Activated T-cell treated with anti-CD3 and anti-CD28 coated beads, Interleukin-2, amount 50 U/mL, for 1 hour (primary cell): ENCODE measurements at places on chromosomes 16 and 17.

GRCh38 chr16:684961-685696 is 995 bp upstream of the JMJD8 start:
- DNase-seq: no peak

- DNase-seq: peak; percentile 63
Measured at GRCh38 chr17:76139801-76140660, 1.0 kb downstream of the FOXJ1 start.

GRCh38 chr16:30738984-30739951 is 9.0 kb upstream of the PHKG2 start:
- no peak for DNase-seq

DNA sequence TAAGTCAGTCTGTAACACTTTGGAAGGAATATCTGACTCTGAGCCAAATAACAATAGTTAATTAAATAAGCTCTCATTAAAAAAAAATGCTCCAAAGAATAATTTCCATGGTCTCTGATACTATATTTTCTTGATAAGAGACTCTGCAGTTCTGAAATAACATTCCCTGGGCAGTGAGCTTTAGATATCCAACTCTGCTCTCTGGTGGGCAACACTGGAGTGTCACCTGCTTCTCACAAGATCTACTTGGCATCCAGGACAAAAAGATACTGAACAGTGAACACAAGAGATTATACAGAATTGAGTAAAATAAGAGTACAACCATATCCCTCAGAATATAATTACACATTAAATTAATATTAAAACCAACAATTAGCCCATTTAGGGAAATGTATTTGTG is 13.7 kb downstream of the BLMH start:
- no peak for DNase-seq

DNA sequence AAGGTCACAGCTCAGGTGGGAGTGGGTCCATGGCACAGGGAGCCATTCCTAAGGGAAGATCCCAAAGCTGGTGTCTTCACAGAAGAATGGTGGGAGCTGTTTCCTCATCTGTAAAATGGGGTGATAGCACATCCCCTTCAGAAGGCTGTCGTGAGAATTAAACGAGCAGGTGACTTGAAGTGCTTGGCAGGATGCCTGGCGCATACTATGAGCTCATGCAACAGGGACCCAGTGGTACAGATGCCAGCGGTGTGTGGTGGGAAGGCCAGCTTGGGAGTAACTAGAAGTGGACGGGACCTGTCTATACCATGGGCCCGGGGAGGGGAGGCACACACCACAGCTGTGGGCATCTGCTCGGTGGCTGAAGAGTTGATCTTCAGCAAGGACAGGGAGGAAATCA is 189.3 kb upstream of the TNRC6C start:
- no peak for DNase-seq

DNA sequence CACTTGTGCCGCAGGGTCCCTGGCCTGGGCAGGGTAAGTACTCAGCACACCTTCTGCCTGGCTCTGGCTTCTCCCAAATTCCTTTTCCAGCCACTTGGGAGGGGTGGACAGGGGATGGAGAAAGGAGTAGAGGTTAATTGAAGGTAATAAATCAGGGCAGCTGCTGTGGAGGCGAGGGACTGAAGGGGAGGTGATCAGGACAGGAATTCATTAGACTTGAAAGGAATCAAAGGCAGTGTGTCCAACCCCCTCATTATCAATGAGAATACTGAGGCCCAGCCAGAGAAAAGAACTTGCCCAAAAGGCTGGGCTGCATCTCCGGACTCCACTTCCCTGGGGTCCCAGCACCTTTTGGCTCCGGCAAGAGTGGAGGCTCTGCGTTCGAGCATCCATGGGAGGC is 2.4 kb downstream of the SOST start:
- DNase-seq: no peak

DNA sequence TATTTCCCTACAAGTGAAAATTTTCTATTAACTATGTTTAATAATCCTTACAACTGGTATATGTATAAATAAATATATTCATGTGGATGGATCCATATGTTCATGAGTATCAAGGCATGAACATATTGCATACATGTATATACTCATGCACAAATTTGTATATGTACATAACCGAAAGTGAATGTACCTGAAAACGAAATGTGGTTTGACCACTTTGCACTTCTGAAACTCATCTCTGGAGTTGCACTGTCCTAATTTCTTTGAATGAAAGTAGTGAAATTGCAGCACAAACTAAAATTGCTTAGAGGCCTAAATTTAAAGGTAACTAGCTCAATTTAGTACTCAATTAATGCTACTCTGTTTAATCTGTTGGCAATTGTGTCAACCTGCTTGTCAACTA is 27.4 kb upstream of the GNAO1 start:
- DNase-seq: no peak

- no peak for DNase-seq
Measured at GRCh38 chr16:2086812-2087747, 39.3 kb downstream of the TSC2 start.

- no peak for DNase-seq
Measured at GRCh38 chr16:22844416-22844815, 30.5 kb downstream of the HS3ST2 start.

DNA sequence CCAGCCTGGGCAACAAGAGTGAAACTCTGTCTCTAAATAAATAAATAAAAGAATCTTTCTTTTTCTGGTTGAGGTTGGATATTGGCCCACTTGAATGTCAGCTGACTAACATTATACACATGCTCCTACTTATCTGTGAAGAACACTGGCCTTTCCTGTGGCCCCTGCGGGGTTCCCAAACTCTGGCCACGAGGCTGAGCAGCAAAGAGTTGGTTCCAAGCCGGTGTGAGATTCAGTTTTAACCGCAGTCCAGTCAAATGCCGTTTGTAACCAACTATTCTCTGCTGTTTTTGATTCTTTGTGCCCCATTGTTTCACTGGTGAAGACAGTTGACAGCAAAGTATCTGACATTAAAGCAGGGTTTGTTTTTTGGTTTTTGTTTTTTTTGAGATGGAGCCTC is 11.2 kb downstream of the ETV4 start:
- DNase-seq: no peak

GRCh38 chr17:8362651-8363332 is 13.7 kb downstream of the KRABD2 start:
- DNase-seq: no peak

DNA sequence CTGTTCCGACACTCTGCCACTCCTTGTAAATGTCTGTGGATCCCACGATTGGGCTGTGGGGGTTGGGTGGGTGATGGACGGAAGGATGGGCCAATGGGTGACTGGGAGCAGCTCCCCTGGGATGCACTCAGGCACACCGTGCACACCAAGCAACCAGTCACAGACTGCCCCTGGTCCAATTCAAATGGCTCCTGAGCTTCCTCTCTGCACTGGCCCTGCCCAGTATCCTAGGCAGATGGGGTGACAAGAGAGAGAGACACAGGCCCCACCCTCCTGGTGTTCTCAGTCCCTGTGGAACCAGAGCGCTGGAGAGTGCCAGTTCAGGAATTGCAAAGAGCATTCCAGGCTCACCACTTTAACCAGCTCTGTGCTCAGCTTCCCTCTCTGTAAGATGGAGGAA is 32.8 kb downstream of the BEAN1 start:
- no peak for DNase-seq

DNA sequence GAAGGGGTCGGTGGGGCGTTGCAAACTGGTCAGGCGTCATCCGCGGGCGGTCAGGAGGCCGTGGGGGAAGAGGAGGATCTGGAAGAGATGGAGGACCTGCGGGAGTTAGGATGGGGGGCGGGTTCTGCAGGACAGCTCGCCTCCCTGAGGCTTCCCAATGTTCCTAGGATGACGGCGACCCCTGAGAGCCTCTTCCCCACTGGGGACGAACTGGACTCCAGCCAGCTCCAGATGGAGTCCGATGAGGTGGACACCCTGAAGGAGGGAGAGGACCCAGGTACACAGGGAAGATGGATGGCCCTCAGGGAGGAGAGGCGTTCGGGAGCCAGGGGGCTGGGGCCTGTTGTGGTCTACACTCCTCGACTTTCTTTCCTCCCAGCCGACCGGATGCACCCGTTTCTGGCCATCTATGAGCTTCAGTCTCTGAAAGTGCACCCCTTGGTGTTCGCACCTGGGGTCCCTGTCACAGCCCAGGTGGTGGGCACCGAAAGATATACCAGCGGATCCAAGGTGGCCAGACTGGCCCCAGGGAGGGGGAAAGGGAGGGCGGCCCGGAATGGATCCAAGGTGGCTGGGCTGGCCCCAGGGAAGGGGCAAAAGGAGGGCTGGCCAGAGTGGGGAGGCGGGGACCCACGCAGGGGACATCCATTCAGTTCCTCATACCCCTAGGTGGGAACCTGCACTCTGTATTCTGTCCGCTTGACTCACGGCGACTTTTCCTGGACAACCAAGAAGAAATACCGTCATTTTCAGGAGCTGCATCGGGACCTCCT is 839 bp downstream of the PLD2 start:
- DNase-seq: no peak

DNA sequence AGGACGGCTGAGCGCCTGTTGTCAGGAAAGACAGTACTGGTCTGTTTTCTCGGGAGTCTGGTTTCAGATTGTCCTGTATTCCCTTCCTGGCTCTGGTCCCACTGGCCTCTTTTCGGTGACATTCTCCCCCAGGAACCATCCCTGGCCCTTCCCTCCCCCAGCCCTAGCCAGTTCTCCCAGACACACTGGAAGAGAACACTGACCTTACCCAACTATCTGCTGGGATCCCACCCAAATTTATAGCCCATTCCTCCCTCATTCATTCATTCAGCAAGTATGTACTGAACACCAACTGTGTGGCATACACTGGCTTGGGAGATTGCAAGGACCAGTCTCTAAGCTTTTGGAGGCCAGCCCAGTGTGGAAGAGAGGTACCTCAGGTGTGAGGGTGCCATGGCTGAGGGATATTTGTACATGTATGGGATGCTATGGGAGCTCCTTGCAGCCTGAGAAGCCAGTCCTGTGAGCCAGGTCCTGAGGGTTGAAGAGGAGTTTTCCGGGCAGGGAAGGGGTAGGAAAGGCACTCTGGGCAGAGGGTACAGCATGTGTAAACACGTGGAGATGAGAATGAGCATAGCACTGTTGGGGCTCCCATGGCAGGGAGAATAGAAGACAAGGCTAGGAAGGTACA is 5.2 kb downstream of the RND2 start:
- no peak for DNase-seq

DNA sequence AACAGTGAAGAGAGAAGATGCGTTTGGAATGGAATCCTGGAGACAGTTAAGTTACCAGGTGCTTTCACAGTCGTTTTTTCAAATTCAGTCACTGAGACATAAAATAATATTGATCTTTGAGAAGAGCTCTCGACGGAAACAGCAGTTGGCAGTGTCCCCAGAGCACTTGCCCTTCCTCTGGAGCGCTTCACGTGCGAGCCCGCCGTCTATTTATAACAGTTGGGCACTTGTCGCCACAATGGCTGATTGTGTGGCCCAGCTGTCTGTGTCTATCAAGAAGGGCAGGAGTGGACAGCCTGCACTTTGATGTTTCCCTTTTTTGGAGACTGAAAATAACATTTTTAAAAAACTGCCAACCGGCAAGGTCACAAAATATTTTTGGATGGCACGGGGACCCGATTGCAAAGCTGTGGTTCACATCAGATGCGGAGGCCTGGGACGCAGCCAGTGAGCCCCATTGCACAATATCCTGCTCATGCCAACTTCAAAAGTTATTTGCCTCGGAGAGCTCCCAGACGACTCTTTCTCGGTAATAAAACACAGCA is 62.9 kb downstream of the ADCY9 start:
- no peak for DNase-seq

GRCh38 chr16:10206215-10206614 is 24.0 kb upstream of the GRIN2A start:
- no peak for DNase-seq

DNA sequence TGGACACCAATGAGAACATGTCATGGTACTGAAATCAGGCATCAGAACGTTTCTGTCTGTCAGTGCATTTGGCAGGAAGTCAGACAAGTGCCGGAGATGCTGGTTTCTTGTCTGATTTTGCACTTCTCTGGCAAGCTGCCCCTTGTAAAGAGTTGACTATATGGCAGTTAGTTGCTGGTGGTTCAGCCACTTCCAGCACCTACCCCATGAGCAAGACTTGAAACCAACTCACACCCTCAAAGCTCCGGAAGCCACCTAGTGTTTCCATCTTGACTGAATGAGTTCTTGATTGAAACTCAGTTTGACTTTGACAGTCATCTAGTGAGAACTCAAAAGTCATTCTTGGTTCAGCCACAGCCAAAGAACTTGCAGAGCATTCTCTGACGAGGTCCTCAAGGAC is 225.1 kb downstream of the SPECC1 start:
- peak; percentile 26 for DNase-seq

GRCh38 chr17:80772906-80773242 is 218.8 kb upstream of the CHMP6 start:
- DNase-seq: no peak

GRCh38 chr17:81814748-81815645 is 11.0 kb downstream of the GCGR start:
- DNase-seq: no peak

DNA sequence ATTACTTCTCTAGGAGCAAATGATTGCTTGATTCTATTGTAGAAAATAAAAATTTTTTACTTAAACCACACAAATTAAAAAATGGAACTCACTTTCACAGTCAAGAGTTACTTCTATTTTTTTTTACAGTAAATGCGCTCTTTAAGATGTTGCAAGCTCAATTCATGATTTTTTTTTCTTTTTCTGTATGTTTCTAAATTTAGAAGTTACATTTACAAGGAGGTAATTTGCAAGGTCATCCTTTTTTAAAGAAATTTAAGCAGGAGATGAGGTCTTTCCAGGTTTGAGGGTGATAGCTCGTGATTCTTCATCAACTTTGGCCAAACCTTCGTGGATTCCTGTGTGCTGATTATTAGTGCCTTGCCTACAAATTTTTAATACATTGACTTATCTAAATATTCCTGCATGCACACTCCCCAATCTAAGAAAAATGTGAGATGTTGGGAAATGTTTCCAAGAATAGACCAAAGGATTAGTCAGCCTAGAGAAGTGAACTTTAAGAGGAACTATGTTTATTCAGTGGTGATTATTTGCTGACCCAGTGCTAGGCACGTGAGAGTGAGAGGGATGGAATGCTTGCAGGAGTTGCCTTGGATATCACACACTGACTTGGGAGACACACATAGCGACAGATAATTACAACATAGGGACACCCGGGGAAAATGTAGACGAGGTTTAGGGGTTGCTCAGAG is 429.8 kb downstream of the MAF start:
- DNase-seq: no peak

GRCh38 chr17:42653179-42654124 is 5.6 kb upstream of the TUBG2 start:
- no peak for DNase-seq

- no peak for DNase-seq
Measured at GRCh38 chr17:74872313-74873036, at the start of gene FDXR. TSS of gene FDXR (minus strand) at chr17:74872994. CDS start at chr17:74872944, 50 bp downstream.

DNA sequence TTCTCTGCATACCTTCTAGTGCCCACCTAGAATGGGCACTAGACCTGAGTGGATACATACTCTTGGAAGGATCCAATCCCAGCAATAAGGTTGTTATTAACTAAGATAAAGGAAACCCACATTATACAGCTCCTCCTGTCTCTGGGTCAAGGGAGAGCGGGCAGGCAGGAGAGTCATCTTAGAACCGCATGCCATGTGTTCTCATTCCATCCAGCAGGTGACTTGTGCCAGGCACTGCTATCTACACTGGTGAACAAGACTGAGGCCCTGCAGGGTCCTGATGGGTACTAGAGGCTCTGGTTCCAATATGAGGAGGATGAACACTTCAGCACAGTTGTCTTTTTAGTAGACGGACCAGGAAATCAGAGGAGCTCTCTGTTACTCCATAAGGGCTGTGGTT is 5.9 kb upstream of the CD300H start:
- DNase-seq: no peak
